ENCODE measurements at places on chromosomes 1 and 21.

DNA sequence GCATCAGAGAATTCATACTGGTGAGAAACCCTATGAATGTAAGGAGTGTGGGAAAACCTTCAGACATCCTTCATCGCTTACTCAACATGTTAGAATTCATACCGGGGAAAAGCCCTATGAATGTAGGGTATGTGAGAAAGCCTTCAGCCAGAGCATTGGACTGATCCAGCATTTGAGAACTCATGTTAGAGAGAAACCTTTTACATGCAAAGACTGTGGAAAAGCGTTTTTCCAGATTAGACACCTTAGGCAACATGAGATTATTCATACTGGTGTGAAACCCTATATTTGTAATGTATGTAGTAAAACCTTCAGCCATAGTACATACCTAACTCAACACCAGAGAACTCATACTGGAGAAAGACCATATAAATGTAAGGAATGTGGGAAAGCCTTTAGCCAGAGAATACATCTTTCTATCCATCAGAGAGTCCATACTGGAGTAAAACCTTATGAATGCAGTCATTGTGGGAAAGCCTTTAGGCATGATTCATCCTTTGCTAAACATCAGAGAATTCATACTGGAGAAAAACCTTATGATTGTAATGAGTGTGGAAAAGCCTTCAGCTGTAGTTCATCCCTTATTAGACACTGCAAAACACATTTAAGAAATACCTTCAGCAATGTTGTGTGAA is 12.8 kb downstream of the ZFP69B start:
- no peak for DNase-seq

GRCh38 chr21:18026359-18026758 is 207.2 kb upstream of the C21orf91 start:
- DNase-seq = no peak

GRCh38 chr1:104294259-104294658 is 544.6 kb downstream of the AMY1C start:
- no peak for DNase-seq

GRCh38 chr1:99445486-99445885 is 181.2 kb downstream of the PLPPR4 start:
- DNase-seq = no peak

GRCh38 chr1:205939690-205940330 is 3.4 kb downstream of the SLC26A9 start:
- no peak for DNase-seq

DNA sequence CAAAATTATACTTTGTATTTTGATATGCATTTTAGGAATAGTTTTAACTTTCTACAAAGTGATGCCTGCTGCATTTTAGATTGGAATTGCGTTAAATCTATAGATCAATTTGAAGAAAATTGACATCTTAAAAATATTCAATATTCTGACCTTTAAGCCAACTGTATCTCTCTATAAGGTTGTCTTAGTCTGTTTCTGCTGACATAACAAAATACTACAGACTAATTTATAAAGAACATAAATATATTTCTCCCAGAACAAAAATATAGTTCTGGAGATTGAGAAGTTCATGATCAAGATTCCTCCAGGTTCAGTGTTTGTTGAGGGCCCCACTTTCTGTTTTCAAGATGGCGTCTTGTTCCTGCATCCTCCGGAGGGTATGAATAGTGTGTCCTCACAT is 73.6 kb upstream of the NEGR1 start:
- no peak for DNase-seq

GRCh38 chr1:186089940-186090339 is 285.1 kb downstream of the TPR start:
- no peak for DNase-seq

- no peak for DNase-seq
Measured at GRCh38 chr21:35005077-35005476, 44.0 kb downstream of the RUNX1 start.

- no peak for DNase-seq
Measured at GRCh38 chr21:25080141-25080540, 527.1 kb downstream of the MRPL39 start.

DNA sequence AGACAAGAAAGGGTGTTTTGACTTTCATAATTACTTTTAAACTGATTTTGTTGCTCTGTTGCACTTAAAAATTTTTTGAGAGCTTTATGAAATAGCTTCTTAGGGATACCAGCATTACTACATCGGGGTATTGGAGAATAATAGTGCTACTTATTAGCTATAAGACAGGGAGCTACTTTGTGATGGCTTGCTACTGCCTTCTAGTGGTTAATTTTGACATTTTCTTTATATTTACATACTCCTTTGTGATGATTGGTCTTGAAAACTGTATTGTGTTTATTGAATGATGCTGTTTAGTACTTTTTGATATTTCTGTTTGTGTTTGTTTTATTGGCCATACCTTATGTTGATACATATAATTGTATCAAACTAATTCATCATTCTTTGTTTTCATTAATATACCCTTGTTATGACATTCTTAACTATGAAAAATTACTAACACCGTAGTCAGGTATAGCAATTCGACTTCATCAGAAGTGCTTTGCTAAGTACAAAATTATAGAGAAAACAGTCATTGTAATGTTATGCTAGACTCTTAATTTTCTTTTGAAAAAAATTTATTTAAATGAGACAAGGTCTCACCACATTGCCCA is 85.5 kb downstream of the CLIC4 start:
- DNase-seq = no peak

- DNase-seq = no peak
Measured at GRCh38 chr1:65769636-65770035, 23.1 kb upstream of the PDE4B start.

DNA sequence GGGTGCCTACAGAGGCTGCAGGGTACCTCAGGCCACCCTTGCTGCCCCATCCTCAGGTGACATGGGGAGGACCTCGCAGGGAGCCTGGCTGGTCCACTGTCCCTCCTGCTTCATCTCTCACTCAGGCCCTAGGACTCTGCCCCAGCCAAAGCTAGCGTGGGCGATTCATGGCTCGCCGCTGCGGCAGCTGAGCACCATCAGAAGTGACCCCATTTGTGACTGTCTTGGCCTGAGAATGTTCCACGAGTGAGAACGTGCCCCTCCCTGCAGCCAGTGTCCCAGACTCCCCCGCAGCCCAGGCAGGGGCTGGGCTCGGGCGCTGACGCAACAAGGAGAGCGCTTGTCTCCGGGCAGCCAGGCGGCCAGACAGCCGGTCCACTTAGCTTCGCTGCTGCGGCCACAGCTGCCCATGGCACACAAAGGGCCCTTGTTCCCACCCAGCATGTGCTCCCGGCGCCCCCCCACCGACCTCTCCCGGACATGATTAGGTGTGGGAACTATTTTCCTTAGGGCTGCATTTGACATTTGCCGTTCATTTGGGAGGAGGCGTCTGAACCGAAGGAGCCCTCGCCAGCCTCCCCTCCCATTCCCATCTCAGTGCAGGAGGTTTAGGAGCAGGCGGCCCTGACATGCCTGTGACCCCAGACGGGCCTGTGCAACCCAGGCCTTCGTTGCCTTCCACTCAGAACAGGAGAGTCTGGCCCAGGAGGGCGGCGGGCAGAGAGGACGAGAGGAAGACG is 19.3 kb upstream of the POFUT2 start:
- no peak for DNase-seq

DNA sequence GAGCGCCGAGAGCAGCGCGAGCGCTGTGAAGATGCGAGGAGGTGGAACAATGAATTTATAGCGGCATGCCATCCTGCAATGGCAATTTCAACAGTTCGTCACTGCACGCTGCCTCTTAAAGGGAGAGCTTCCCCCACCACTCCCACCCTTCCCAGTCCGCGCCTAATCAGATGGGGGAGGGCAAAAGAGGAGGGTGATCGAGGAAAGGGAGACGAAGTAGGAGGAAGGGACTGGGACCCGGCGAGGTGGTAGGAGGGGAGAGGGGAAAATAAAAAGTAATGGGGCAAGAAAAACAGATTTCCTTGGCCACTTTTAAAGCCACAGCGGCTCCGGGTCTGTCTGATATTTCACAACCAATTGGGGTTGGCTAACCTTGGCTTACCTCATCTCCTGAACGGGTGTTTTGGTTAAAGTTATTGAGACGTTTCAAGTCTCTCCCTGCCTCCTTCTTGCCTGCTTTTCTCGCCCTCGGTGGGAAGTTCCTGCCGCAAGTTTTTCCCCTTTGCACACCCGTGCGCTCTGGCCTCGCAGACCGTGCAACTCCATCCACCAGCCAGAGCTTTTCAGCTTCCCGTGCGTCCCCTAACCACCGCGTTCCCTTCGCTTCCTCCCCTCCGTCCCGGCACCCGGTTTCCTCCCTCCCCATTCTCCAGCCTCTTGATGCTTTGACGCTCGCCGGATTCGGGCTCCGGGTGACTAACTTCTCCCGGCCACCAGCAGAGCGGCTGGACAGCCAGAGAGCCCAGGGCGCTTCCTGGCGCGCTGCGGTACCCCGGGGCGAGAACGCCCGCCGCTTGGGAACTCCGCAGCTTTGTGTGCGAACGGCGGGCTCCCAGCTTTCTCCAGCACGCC is at the start of gene ADAMTS5:
ADAMTS5 (minus strand) TSS at position 27 of the 852 bp plus-strand sequence. CDS start 697 bp downstream, outside the sequence.
- DNase-seq = no peak

DNA sequence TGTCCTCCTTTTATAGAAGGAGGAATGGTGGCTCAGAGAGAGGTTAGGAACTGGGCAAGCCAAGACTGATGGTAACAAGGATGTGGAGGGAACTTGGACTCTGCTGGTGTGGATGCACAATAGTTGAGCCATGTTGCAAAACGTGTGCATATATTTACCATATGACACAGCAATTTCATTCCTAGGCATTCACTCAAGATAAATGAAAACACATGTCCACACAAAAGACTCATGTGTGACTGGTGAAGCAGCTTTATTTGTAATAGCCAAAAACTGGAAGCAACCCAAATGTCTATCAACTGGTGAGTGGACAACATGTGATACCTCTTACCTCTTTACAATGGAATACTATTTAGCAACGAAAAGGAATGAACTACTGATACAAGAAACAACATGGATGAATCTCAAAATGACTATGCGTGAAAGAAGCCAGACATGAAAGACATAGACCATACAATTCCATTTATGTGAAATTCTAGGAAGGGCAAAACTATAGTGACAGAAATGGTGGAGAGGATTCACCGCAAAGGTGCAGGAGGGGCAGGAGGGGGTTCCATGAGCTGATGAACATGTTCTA is 36.2 kb downstream of the CAMK2N1 start:
- no peak for DNase-seq

DNA sequence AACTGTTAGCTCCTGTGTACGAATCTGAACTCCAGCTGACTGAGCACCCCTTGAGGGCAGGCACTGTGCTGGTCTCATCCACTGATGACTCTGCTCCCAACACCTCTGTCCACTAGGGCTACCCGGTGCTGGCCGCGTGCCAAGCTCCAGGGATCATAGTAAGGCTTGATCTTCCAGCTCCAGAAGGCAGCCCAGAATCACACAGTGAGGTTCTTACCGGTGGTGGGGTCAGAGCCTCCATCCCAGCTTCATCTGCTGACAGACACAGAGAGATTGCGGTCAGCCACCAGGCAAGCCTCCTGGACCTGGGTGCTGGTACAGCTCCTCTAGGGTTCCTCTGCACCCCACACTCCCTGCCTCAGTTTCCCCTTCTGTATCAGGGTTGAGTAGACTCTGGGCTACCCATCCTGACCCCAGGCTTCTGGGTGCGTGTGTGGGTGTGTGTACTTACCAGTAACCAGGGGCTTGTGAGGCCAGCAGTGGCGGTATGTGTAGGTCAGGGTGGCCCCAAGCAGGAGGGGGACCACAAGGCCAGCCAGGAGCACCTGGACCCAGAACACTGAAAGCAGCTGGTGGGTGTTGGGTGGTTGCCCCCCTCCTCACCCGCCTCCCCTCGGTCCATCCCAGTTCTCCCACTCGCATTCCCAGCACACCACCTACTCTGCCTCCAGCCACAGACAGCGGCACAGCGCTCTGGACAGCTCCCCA is 3.4 kb downstream of the TNFRSF25 start:
- no peak for DNase-seq

- no peak for DNase-seq
Measured at GRCh38 chr1:236089046-236089773, 24.3 kb upstream of the NID1 start.

DNA sequence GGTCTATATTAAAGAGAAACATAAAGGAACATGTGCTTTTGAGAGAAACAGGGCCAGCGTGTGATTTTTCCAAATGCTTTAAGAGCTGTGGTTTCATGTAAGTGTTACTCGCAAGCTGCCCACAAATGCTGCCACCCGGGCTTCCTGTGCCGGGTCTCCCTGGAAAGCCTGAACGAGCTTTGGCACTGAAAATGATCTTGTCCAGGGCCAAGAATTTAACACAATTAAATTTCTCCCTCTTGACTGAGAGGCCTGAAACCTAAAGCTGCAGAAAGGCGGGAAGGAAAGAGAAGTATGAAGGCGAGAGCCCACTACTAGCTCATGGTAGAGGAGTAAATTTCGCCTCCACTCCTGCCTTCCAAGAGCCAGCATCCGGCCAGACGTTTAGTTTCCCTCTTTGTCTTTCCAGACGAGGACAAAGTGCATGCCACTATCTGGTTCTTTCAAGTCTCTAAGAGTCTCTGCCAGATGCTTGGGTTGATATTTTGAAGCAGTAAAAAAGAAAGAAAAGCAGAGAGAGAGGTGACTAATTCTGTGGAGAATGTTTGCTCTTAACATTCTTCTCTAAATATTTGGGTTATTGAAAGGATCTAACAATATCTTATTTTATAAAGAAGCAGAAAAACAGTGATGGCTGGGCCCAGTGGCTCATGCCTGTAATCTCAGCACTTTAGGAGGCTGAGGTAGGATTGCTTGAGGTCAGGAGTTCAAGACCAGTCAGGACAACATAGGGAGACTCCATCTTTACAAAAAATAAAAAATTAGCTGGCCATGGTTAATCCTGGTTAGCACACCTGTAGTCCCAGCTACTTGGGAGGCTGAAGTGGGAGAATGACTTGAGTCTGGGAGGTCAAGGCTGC is 100.0 kb upstream of the HNRNPU start:
- DNase-seq = no peak

DNA sequence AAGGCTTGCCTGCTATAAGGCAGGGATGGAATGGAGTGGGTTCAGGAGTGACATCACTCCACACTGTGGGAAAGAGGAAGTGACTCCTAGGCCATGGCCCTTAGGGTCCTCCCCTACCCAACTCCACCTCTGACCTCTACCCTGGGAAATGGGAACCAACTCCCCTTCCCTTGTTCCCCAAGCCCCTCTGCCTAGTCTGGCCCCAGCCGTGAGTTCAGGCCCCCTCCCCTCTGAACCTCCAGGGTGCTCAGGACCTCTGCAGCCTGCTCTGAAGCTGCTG is 3.8 kb upstream of the GUCA2A start:
- no peak for DNase-seq

- no peak for DNase-seq
Measured at GRCh38 chr1:198361237-198361767, 179.2 kb downstream of the ATP6V1G3 start.

DNA sequence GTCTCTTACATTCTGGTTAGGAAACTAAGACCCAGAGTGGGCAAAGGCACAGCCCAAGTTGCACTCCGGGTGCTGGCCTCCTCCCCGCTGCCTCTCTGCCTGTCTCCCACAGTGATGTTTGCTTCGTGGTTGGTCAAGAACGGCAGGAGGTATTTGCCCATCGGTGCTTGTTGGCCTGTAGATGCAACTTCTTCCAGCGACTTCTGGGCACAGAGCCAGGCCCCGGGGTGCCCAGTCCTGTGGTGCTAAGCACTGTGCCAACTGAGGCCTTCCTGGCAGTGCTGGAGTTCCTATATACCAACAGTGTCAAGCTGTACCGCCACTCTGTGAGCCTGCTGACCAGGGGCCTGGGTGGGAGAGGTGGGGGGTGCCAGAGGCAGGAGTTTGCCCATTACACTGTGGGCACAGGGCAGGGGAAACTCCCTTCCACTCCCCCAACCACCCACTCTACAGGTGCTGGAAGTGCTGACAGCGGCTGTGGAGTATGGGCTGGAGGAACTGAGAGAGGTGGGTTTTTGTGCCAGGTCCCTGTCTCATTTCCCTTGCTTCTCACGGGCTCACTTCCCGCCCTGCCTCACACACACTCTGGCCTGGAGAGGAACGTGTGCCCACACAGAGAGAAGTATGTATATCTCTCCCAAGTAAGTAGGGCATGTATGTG is 1.9 kb downstream of the BTBD19 start:
- DNase-seq = peak; percentile 54
